Suprapubic skin (tissue), 4 donors: ENCODE measurements at places on chromosomes 7 and 10.

DNA sequence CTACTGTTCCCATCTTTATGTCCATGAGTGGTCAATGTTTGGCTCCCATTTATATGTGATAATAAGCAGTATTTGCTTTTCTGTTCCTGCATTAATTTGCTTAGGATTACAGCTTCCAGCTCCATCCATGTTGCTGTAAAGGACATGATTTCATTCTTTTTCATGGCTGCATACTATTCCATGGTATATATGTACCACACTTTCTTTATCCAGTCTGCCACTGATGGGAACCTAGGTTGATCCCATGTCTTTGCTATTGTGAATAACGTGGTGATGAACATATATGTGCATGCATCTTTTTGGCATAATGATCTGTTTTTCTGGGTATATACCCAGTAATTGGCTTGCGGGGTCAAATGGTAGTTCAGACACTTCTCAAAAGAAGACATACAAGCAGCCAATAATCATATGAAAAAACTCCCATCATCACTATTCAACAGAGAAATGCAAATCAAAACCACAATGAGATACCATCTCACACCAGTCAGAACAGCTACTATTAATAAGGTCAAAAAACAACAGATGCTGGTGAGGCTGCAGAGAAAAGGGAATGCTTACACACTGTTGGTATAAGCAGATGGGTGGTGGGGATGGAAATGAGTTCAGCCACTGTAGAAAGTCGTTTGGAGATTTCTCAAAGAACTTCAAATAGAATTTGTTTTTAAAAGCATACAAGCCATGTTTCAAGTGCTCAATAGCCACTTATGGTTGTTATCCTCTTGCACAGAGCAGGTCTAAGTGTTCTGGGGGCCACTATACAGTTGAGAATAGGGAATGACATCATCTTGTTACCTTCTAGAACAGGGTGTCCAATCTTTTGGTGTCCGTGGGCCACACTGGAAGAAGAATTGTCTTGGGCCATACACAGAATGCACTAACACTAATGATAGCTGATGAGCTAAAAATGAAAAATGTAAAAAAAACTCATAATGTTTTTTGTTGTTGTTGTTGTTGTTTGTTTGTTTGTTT, 23.2 kb upstream of the SDK1 start:
- no peak for DNase-seq

DNA sequence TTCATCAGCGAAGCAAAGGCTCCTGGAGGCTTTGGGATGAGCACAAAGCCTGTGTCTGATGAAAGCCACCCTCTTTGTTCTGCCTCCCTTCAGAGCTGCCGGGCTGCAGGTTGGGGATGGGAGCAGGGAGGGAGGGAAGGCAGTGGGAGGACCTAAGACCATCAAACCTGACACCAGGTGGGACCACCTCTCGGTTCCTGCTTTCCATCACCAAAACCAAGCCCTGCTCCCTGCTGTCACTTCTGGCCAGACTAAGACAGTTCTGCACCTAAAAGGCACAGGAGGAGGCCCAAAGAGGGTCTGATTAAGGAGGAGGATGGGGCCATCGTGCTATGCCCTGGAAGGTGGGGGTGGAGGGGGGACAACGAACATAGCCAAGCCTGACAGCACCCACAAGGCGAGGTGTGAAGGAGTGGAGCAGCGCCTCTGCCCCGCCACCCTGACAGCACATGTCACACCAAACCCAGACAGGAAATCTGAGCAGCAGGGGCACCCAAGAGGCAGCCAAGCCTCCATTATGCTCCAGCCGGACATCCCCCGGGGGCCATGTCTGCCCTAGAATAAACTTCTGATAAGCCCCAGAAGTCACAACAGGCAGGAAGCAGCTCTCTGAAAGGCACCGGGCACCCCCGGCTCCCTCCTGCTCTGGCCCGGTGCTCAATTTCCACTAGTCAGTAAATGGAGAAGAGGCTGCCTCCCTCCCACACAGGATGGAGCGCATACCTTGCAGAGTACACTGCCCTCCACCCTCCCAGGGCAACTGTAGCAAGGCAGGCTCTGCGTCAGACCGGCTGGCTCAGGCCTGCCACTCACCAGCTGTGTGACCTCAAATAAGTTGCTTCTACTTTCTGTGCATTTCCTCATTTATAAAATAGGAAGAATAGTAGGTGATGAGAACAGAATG, 48.9 kb downstream of the DLG5 start:
- DNase-seq = no peak

GRCh38 chr10:130658687-130659290, 522.6 kb downstream of the GLRX3 start:
- no peak for DNase-seq

DNA sequence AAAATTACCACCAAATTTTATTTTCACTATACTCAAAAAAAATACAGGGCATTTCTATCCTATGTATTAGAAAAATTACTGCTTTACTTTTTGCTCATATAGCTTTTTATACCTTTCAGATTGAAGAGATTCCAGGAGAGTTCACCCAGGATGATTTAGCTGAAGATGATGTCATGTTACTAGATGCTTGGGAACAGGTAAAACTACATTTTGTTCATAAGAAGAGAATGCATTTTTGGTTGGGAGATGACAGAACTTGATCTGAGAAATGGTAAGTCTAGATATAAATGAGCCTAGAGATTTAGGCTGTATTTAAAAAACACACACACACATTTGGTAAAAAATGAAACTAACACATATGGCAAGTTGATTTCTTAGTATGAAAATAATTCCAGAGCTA, 38.1 kb upstream of the ARL4A start:
- no peak for DNase-seq

GRCh38 chr7:68058014-68058413, 1061.4 kb downstream of the TYW1 start:
- DNase-seq = no peak

DNA sequence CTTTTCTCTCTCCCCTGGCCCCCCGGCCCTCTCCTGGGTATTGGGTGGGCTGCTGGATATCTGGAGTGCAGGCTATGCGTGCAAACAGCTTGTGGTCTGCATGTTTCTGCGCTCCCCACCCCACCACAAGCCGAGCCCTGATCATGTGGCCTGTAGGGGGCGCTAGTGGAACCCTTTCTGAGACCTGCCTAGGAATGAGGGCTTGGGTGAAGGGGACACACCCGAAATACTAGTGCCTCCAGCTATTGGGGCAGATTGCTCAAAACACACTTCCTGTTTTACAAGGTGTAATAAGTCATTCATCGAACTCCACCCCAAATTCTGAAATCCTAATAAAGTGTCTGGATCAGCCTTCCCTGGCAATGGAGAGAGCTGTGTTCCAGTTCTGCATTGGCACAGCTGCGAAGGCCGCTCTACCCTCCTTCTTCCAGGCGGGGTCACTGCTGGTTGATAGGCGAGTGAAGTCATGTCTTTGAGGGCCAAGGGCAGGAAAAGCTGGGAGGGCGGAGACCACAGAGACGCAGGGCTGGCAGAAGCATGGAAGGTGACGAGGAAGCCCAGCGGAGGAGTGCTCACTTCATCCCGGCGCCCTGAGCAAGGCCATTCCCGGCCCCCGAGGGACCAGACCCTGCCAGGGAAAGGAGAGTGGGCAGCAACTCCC, 19.8 kb upstream of the PRRT4 start:
- DNase-seq = no peak

GRCh38 chr7:70439651-70440050, 692.3 kb upstream of the GALNT17 start:
- no peak for DNase-seq

- DNase-seq = peak; percentile 67
Observed at GRCh38 chr7:81769891-81770727, at the start of gene HGF. HGF (minus strand) TSS chr7:81770047; CDS start chr7:81769971, 76 bp downstream.

DNA sequence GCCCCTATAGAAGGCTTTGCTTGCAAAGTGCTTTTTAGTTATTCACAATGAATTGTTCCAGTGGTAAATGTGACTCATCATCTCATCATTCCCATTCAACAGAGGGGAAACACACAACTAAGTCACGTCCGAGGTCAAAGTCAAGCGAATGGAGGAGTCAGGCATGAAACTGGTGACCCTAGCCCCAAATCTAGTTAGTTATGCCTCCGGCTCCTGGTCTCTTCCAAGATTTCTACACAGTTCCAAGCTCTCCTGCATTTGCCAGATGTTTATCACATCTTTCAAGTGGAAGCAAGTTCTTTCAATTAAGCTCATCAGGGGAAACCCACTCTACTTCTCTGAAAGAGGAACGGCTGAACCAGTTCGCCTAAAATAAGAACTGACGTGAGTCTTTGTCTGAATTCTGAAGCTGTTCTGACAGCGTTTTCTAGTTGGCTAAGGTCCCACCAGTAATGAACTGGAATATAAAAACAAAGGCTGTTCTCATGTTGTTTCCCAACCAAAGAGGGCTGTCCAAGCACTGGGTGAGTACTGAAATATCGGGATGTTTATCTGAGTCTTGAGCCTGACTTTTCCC, 140.9 kb upstream of the NRBF2 start:
- no peak for DNase-seq

DNA sequence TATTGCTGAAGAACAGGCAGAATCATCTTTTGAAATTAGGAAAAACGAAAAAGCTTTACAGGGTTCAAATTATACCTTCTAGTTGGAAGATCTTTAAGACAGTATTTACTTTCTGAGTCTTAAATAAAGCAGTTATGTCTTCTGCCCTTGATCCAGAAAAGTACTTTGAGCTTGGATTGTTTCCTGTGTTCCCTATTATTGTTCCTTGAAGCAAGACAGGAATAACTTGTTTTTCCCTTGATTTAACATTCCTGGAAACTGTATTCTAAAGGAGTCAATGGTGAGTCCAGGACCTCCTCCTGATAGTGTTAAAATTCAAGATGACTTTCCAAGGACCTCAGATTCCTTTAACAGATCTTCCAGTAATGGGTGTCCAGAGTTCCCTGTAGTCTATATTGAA, 74.3 kb upstream of the GATA3 start:
- no peak for DNase-seq

DNA sequence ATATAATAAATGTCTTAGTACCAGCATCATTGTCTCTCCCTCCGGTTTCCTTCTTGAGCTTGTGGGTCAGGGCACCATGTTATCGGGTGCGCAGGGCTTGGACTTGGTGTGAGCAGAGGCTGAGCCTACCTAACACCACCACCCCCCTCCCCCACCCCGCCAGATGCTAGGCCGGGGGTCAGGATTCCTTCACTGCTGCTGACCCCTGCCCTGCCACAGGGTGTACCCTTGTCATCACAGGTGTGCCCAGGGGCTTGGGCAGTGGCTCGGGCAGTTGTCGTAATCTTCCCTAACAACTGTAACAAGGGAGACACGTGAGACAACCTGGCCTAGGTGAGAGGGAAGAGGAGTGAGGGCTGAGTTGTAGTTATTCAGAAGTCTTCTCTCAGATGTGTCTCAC, 12.6 kb upstream of the NFKB2 start:
- no peak for DNase-seq

GRCh38 chr10:86681047-86681446, 12.7 kb downstream of the LDB3 start:
- no peak for DNase-seq

DNA sequence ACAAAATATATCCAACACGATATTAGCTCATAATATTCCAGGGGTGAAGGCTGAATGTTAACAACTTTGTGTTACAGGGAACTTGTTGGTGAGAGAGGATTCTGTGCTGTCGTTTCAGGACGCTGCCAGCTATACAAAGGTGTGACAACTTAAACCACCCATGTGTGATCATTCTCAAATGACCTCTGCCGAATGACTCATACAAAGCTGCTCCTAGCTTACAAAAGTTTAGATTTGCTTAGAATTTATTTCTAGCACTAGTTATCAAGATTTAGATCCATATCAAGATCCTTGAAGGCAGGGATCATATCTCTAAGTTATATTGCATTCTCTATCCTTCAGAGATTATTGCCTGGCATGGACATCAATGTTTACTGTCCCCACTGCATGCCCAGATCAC, 65.3 kb downstream of the COBL start:
- no peak for DNase-seq

DNA sequence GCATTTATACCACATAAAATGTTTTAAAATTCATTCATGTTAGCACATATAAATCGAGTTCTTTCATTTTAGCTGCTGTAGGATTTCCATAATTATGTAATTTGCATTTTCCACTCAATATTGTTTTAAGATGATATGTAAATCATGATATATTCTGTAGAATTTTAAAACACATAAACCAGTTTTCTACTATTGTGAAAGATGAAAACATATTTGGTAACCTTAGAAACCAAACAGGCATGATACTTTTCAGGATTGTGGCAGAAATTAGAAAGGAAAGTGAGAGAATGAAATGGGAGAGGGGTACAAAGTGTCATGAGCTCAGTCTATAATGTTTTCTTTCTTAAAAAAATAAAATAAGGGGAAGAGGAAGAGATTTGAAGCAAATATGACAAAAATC, 269.3 kb downstream of the PPP1R3A start:
- no peak for DNase-seq

DNA sequence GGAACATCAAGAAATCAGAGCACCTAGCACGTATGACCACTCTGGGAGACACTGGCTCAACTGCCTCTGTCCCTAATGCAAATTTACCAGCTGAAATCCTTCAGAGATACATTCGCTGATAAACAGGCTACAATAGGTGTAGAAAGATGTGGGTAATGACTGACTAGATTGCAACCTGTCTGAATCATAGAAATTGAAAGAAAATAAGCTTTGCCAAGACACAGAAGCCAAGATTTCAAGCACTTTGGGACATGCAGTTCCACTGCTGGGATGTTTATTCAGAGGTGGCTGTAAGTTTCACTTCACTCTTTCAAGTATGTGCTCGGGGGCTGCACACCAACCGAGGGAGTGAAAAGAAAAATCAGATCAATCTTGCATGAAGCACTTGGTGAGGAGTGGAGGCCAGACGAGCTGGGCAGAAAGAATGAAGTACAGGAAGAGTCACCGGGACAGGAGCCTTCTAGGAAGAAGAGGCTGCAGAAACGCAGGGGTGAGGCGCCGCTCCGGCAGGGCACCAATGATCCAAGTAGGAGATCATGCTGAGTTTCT, 276.7 kb downstream of the PARD3 start:
- no peak for DNase-seq

GRCh38 chr10:75649466-75649865, 218.0 kb downstream of the LRMDA start:
- DNase-seq = no peak

DNA sequence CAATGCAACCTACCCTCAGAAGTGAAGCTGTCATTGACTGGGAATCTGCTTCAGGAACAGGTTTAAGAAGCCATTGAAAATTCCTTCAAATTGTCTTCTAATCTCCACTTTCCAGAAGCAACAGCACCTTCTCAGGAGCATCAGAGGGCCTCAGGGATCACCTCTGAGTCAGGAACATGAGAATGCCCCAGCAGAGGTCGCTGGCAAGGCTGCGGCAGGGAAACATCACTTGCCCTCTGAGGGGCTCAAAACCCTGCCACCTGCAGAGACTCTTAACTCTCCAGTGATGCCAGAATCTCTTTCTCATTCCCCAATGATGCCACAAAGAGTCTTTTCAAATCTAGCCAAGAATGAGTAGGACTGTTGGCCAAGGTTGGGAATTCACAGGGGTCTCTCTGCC, 5.9 kb upstream of the MAPK8 start:
- DNase-seq = no peak

DNA sequence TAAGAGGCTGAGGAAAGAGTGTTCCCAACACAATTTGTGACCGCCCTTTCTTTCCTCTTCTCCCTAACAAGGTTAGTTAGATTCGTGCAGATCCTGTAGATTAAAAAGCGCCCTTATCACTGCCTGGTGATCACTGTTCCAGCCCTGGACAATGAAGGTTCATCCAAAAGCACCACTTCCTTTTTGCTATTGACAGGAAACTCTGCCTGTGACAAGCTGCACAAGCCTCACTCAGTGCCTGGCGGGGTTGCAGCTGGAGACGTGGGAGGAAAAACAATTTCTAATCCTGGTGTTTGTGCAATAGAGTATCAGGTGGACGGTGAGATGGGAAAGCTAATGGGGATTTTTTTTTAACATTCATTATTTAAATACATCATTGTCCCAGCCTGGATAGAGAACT, 105.9 kb upstream of the CAV2 start:
- DNase-seq = no peak

GRCh38 chr10:91550021-91550420, 82.8 kb downstream of the PPP1R3C start:
- no peak for DNase-seq
